ENCODE measurements at places on chromosomes 3 and 15.

GRCh38 chr3:130825762-130826299 lies 68.1 kb upstream of the ATP2C1 start:
- DNase-seq: no peak

DNA sequence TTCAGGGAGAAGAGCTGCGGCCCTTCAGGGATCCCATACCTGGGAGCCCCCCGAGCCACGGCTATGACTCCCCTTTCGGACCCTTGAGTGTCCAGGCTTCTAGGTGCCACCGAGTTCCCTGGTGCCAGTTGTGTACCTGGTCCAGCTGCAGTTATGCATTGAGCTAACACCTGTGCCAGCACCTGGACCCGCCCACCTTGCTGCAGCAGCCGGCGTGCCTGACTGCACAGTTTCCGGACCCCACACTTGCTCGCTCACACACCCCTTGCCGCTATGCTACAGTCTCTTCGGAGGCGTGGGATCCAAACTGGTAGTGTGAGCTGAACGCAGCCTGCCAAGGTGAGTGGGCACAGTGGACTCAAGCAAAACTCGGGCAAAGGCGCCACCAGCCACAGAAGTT lies 284.5 kb upstream of the ROBO1 start:
- no peak for DNase-seq

- DNase-seq: peak; percentile 22
Measured at GRCh38 chr3:5195605-5196004, 8.1 kb downstream of the EDEM1 start.

GRCh38 chr3:122974764-122975162 lies 52.8 kb downstream of the SEMA5B start:
- DNase-seq: no peak

DNA sequence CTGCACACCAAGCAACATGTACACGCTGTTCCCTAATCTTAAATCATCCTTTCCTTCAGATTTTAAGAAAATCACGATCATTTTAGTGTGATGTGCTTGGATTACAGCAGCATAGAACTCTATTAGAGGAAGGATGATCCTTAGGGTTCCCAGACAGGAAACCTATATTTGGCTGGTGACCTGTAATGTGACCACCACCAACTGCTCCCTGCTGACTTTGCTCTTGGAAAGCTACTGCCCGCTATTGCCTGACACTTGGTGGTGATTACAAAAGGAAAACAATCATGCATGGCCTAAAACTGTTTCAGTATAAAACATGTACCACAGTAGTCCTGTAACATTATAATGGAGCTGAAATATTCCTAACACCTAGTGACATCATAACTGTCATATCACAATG lies 27.2 kb upstream of the LMOD3 start:
- no peak for DNase-seq

- no peak for DNase-seq
Measured at GRCh38 chr3:171321559-171322360, 138.4 kb downstream of the TNIK start.
